ENCODE measurements at places on chromosomes 7 and 10. TPM values are rescaled to one million over a fixed set of nuclear protein-coding genes. Genes with fewer than 3 reads are reported as not detected.

ATP6V0A4 gene
- total RNA-seq = 0.82 TPM

- DNase-seq = no peak
Observed at GRCh38 chr7:48049850-48050249, 14.5 kb downstream of the C7orf57 start.

DNA sequence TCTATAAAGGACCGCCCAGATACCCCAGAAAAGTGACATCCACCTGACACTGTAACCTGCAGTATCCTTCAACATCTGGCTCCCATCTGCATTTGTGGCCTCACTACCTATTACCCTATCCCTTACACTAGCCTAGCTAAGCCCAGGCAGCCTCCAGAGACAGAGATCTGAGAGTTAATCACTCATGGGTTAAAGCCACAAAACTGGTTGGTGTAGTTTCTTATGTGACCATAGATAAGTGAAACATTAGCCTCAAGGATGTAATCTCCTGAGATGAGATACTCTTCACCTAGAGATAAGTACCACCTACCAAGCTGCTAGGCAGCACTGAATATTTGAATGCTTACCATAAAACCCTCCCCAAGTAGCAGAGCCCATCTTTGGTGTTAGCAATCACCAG, 35.4 kb downstream of the CTTNBP2 start:
- DNase-seq = no peak

STN1 gene
- total RNA-seq = 32.6 TPM

DNA sequence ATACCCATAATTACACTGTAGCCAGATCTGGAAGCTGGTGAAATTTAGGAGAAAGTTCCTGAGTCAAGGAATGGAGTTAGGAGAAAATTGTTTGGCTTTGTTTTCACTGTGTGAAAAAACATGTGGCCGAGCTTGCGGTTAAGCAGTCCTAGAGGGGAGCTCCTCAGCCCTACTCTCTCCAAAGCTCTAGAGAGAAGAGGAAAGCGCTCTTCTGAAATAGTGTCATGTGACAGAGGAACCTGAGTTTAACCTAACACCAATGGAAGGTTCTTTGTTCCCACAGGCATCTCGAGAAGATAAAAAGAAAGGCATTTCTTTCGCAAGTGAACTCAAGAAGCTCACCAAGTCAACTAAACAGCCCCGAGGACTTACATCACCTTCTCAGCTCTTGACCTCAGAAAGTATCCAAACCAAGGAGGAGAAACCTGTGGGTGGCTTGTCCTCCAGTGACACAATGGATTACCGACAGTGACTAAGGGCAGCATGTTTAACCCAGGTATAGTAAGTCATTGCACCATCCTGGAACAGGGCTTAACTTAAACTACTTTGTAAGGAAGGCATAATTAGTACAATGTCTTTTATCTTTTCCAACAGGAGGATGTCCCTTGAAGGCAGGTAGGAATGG, 38.0 kb downstream of the NOC3L start:
- DNase-seq = no peak

GRCh38 chr10:26621889-26622711, 75.4 kb upstream of the PDSS1 start:
- DNase-seq = peak; percentile 11

DNA sequence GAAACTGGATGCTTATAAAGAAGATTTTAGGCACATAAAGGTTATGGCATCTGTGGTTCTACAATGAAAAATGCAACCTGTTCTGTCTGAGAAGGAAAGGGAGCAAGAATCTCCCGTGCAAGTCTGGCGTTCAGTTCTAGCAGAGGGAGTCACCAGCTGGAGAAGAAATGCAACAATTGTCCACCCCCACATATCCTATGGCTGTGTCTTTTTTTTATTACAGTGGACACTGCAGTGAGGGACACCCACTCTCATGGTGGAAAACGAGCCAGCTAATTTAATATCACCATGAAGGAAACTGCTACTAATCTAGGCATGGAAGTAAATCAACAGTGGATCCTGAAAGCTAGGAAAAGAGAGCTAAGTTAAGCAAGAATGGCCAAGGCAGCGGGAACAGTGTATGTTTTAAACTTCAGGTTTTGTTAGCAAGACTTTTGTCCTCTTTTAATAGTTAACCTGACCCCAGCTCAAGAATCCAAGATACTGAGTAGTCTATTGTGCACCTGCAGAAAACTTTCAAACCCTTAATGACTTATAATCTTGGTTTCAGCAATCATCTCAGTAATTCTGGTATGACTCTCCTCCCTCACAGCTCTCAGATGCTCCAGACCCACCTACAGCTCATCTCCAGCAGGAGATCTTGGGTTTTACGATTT, 149.3 kb downstream of the FGFR2 start:
- no peak for DNase-seq

GRCh38 chr7:30463405-30464145, 15.0 kb downstream of the NOD1 start:
- no peak for DNase-seq

AKR1C3 gene
- total RNA-seq = 4.0 TPM

- DNase-seq = peak; percentile 6
Observed at GRCh38 chr7:81267508-81267907, 348.7 kb upstream of the SEMA3C start.

DNA sequence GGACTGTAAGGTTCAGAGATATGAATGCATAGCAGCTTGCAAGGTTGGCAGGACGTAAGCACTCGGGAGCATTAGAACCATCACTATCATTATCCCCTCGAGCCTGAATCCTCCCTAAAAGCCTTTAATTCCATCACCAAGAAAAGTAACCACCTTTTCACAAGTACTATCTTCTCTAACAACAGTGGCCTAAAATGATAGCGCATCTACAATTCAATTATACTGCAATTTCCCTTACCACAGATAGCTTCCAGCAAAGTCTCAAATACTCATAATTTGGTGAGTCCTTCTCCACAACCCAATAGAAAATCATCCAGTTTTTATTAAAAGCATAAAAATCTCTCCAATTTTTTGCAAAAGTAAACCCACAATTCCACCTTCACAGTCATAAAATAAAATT, 42.0 kb downstream of the COL1A2 start:
- DNase-seq = no peak

DNA sequence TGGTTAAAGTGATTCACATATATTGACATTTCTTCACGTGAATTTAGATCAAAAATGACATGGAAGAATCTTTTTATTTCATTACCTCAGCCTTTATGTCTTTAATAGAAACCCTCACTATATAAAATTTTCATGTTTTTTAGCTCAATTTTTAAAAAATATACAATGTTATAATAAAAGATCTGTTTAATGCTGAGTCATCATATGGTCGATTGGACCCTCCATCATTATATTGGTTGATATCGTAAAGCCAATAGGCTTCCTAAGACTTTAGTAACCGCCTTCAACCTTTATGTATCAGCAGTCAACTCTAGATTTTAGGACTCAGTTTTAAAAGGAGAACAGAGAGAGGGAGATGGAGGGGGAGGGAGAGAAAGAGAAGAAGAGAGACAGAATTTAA, 162.3 kb upstream of the FERD3L start:
- DNase-seq = no peak

GRCh38 chr7:122883049-122883680, 3.1 kb downstream of the CADPS2 start:
- no peak for DNase-seq

- DNase-seq = no peak
Observed at GRCh38 chr10:19749185-19749729, 67.0 kb upstream of the PLXDC2 start.

OR9A2 gene
- total RNA-seq = 0.41 TPM

Measured in tongue (tissue), 3 donors.